Thoracic aorta (tissue), 2 donors: ENCODE measurements at places on chromosomes 6 and 20. TPM values are rescaled to one million over a fixed set of nuclear protein-coding genes. Genes with fewer than 3 reads are reported as not detected.

METTL24 gene
- 27.6 TPM for total RNA-seq

DNA sequence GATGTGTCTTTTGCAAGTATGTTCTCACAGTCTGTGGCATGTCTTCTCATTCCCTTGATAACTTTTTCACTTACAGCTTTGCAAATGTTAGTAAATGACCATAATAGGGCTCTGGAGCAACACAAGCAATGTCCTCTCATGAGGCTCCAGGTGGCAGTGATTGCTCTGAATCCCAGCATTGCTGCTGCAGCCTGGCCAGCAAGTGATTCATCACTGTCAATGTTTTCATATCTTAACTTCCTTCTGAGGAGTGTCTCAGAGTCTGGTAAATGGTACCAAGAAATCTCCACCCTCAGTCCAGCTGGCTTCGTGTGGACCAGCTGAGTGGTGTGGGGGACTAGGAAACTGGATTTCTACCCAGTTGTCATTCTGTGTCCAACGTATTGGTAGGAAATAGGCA lies 139.6 kb downstream of the MYLK4 start:
- no peak for DNase-seq

GRCh38 chr6:154864066-154864430 lies 130.8 kb downstream of the SCAF8 start:
- DNase-seq = no peak

TSHZ2 gene
- total RNA-seq = 32.6 TPM

DNA sequence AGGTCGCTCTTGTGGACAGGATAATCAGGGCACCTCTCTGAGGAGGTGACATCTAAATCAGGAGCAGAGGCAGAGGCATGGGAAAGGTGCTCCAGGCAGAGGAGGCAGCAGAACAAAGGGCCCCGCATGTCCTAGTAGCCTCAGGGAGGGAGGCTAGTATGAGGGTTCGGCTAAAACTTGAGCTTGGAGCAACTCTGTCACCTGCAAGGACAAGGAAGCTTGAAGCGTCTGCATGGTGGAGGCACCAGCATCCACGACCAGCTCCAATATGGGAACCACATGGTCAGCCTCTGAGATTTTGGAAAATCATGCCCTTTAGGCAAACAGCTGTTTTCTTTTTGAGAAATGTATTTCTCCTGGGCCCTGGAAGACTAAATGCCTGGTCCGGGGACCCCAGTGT lies 13.0 kb upstream of the MPC1 start:
- DNase-seq = no peak

GRCh38 chr6:111461860-111462259 lies 21.2 kb downstream of the REV3L start:
- DNase-seq = no peak

DNA sequence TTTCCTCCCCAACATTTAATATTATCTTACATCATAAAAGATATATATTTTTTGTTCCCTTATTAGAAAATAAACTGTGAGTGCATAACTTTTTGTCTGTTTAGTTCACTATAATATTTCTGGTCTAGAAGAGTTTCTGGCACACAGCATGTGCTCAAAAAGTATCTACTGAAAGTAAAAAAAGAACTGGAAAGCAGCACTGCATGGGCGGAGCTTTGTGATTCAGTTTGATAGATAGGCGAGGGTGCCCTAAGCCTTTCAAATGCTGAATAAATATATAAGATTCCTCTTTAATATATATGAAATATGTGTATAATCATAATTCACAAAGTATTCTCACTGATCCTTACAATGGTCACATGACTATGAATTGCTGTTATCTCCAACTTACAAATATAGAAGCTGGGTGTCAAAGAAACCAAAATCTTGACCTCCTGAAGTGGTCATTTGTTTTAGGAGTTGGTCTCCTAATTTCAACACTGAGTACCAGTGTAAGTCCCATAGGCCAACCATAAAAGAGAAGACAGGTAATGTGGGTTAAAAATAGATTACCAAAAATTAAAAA lies 50.8 kb downstream of the OR2B2 start:
- DNase-seq = no peak

- no peak for DNase-seq
Observed at GRCh38 chr20:62580052-62580451, 62.3 kb upstream of the SLCO4A1 start.

KHDC1L gene
- total RNA-seq = not detected

DNA sequence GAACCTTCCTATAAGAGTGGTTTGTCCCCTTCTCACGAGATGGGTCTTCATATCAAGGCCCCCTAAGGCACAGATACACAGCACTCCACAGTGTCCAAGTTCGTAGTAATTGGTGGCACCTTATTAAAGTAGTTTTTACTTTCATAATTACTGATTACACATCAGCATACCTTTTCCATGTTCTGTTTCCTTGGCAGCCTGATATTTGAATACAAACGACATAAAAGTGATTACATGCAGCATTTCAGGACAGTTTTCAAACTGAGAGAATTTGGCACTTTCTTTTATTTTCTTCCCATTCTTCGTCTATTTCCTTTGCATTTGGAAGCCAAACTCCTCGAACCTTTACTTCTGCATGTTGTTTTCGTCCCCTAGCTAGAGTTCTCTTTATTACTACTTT lies 139.7 kb downstream of the MTHFD1L start:
- no peak for DNase-seq

C6orf163 gene
- total RNA-seq = 4.9 TPM

- no peak for DNase-seq
Observed at GRCh38 chr6:157452096-157452495, 71.1 kb downstream of the ZDHHC14 start.

GRCh38 chr6:153994811-153995210 lies 44.2 kb upstream of the OPRM1 start:
- DNase-seq = no peak

DNA sequence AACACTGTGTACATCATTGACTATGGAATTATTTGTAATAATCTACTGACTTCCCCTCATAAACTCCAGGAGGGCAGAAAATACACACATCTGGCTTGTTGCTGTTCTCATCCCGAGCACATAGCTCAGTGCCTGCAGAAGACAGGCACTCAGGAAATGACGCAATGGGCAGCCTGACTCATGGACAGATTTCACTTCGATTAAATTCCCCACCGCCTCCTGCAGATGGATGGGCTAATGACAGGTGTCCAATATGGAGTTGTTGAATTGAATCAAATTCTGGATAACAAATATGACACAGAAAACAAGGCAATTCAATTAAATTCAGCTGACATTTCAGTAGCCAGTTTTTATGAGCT lies 9.1 kb downstream of the ANKRD60 start:
- no peak for DNase-seq

DNA sequence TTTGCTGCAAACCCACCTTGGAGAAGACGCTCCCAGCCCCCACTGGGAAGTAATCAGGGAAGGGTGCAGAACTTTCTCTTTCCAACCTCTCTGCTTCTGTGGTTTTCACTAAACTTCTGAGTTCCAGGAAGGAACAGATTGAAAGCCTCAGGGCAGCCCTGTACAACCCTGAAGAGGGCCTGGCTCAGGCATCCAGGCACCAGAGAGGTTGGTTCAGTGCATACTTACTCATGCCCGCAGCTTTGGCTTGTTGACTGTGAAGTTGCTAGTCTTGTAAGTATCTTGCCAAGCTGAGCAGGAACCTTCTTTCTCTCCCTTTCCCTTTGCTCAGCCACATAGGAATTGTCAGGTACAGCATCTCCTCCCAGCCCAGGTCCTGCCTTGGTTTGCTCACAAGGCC lies 272.2 kb upstream of the FOXQ1 start:
- no peak for DNase-seq

RSPH4A gene
- total RNA-seq = 0.95 TPM

DNA sequence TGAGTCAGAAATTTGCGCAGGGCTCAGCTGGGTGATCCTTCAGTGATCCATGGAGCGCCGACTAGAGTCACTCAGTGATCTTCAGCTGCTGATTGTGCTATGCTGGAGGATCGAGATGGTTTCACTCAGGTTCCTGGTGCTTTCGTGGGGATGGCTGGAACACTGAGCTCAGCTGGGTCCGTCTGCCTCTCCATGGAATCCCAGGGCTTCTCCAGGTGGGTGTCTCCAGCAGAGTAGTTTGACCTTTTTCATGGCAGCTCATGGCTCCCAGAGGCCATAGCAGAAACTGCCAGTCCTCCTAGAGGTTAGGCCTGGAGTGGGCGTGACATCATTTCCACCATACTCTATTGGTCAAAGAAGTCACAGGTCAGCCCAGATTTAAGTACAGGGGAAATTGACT lies 88.8 kb upstream of the SIRPA start:
- no peak for DNase-seq

- DNase-seq = no peak
Observed at GRCh38 chr6:127347178-127347577, 3.8 kb upstream of the ECHDC1 start.
